ENCODE measurements at places on chromosomes 3 and 15.

DNA sequence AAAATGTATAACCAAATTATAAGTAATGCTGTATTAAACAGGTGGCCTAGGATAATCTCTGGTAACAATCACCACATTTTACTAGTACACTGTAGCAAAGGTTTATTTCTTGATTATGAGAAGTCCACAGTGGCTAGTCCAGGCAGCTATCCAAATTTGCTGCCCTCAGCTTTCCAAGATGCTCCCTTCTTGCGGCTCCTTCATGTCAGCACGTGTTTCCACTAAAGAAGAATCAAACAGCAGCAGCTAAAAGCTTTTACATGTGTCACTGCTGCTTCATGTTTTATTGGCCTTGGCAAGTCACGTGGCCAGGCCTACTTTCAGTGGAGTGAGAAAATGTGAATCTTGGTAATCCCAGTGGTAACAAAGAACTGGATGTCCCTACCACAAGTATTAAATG lies 5.6 kb upstream of the RBMS3 start:
- DNase-seq, result no peak
- H3K4me1 ChIP-seq, result peaks cover under 1% of the 10 kb centered on the region
- no peak overlapping the region for H3K27ac ChIP-seq
- H3K4me3 ChIP-seq, result no peak overlapping the region
- H3K27me3 ChIP-seq, result no peaks in the 10 kb centered on the region

GRCh38 chr15:77985931-77986480 lies 91.5 kb downstream of the TBC1D2B start:
- H3K27ac ChIP-seq, result no peak overlapping the region
- DNase-seq, result no peak
- no peaks in the 10 kb centered on the region for H3K36me3 ChIP-seq
- peaks cover 12% of the 10 kb centered on the region for H3K4me1 ChIP-seq
- no peak overlapping the region for H3K4me3 ChIP-seq

DNA sequence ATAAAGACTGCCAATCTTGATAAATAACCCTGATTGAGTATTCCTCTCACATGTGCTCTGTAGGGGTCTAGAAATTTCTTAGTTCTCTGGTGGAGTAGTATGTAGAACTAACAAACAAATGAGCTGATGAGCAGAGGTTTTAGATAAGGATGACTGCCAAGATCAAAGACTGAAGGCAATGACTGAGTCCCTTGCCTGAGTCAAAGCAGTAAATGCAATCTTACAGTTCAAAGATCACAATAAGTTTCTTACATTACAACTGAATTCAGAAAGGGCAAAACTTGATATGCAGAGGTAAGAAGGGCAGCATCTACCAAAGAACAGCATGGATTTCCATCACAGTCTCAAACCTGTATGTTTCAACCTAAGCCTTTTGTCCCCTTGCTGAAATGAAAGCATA lies 172.2 kb upstream of the POU1F1 start:
- no peak overlapping the region for H3K4me3 ChIP-seq
- H3K4me1 ChIP-seq, result no peaks in the 10 kb centered on the region
- H3K27me3 ChIP-seq, result no peaks in the 10 kb centered on the region
- DNase-seq, result no peak
- no peaks in the 10 kb centered on the region for H3K36me3 ChIP-seq

DNA sequence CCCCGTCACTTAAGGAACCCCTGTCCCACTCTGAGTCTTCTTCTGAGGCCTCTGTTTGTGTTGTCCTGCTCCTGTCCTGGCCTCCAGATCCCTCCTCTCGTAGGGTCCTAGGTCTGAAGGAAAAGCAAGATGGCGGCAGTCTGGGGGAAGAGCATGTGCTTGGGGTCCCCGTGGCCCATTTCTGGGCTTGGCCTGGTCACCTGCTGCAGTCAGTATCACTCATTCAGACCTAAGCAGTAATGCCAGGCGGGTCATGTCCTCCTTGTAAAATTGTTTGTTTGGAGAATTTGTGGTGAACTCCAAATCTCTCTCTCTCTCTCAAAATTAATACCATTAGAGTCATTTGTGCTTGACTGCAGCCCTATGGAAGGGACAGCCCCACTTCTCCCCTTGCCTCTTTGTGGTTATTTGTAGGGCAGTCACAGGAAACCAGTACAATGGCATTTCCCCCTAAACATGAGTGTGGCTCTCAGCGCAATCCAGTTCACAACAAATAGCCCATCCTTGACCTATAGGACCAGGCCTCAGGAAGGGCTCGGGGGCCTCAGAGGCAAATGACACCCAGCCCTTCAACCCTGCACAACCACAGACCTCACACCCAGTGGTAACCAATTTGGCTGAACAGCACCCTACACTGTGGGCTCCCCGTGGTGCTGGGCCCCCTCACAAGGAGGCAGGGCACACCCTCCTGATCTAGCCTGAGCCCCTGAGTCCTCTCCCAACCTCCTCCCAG lies 173.5 kb downstream of the OR4M2 start:
- peaks cover 25% of the 10 kb centered on the region for H3K4me1 ChIP-seq
- peak overlapping the region; percentile 12 for H3K4me3 ChIP-seq
- peaks cover 2% of the 10 kb centered on the region for H3K27me3 ChIP-seq
- H3K27ac ChIP-seq, result no peak overlapping the region
- no peak for DNase-seq
- no peaks in the 10 kb centered on the region for H3K36me3 ChIP-seq

DNA sequence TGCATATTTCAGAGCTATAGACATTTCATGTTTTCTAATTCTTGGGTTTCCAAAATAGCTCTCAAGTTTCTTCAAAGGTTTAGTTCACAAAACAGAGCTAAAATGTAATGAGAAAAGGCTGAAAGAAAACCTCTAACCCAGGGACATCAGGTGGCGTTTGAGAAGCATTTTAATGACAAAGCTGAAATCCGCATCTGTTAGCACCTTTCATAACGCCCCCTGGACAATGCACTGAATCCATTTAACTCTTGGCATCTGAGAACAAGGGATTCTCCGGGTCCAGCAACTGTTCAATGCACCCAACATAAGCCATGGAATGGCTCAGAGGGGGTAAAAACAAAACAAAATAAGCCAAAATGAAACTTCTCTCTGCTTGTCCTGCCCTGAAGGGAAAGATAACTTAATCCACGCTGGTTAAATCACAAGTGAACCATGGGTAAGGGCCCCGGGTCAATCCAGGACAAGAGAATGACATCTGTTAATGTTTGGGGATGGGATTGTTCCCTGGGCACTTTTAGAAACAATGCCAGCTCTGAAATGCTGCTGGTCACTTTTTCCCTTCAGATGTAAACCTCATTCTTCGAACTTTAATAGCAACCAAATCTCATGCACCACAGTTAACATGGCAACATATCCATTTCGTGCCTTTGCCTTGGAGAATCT lies 466.2 kb upstream of the ADAMTS9 start:
- H3K36me3 ChIP-seq, result no peaks in the 10 kb centered on the region
- no peaks in the 10 kb centered on the region for H3K27me3 ChIP-seq
- DNase-seq, result no peak
- no peaks in the 10 kb centered on the region for H3K4me1 ChIP-seq
- H3K27ac ChIP-seq, result no peak overlapping the region
- no peak overlapping the region for H3K4me3 ChIP-seq

DNA sequence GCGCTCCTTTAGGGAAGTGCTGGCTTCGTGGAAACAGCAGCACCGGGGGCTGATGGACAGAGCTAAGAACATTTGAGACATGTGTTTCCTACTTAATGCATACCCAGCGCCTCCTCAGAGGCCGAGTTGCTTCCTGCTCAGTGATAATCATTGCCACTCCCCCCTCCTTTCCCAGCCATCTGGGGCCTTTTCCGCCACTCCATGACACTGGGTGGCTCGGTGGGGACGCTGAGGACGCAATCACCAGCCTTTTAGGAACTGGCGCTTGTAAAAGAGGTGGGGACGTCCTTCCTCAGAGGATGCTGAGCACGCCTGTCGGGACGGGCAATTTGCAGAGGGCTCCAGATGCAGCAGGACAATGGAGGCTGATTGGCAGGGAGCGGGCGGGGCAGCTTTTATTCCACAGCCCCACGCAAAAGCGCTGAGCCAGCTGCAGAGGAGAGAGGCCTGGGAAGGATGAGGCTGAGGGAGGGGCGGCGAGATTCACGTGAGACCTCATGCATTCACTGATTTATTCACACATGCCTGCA lies 22.2 kb upstream of the IQSEC1 start:
- H3K27me3 ChIP-seq, result peaks cover 10% of the 10 kb centered on the region
- peaks cover 48% of the 10 kb centered on the region for H3K4me1 ChIP-seq
- DNase-seq, result no peak
- no peak overlapping the region for H3K27ac ChIP-seq
- no peak overlapping the region for H3K4me3 ChIP-seq

- H3K27me3 ChIP-seq, result no peaks in the 10 kb centered on the region
- peak overlapping the region; percentile 46 for H3K4me3 ChIP-seq
- H3K4me1 ChIP-seq, result peaks cover 69% of the 10 kb centered on the region
- no peak for DNase-seq
These were observed 46.8 kb downstream of the CMTM6 start for GRCh38 chr3:32455609-32456428.

DNA sequence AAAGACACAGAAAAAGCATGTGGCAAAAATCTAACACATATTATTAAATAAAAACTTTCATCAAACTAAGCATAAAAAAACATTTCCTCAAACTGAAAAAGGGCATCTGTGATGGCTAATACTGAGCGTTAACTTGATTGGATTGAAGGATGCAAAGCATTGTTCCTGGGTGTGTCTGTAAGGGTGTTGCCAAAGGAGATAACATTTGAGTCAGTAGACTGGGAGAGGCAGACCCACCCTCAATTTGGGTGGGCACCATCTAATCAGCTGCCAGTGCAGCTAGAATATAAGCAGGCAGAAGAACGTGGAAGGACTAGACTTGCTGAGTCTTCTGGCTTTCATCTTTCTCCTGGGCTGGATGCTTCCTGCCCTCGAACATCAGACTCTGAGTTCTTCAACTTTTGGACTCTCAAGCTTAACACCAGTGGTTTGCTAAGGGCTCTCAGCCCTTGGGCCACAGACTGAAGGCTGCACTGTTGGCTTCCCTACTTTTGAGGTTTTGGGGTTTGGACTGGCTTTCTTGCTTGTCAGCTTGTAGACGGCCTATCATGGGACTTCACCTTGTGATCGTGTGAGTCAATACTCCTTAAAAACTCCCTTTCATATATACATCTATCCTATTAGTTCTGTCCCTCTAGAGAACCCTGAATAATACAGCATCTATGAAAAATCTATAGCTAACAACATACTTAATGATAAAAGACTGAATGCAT lies 45.4 kb downstream of the DAZL start:
- DNase-seq, result no peak
- no peaks in the 10 kb centered on the region for H3K4me1 ChIP-seq
- no peaks in the 10 kb centered on the region for H3K36me3 ChIP-seq
- no peak overlapping the region for H3K27ac ChIP-seq

GRCh38 chr3:114328345-114328744 lies 34.5 kb downstream of the TIGIT start:
- peaks cover 43% of the 10 kb centered on the region for H3K36me3 ChIP-seq
- peaks cover 77% of the 10 kb centered on the region for H3K4me1 ChIP-seq
- no peak for DNase-seq
- no peaks in the 10 kb centered on the region for H3K27me3 ChIP-seq

- no peaks in the 10 kb centered on the region for H3K36me3 ChIP-seq
- H3K4me3 ChIP-seq, result no peak overlapping the region
- H3K27me3 ChIP-seq, result no peaks in the 10 kb centered on the region
- no peak overlapping the region for H3K27ac ChIP-seq
- H3K4me1 ChIP-seq, result no peaks in the 10 kb centered on the region
These were observed 353.2 kb downstream of the AGBL1 start for GRCh38 chr15:86432861-86433260.

Measured in activated B cell treated with CpG ODN at 0.5 μM for 24 hours (primary cell).